ENCODE measurements at places on chromosomes 6 and 20.
A peak's percentile ranks its signal among the peaks of the same experiment; 100 is the strongest.

- no peak for DNase-seq
Measured at GRCh38 chr6:134309227-134309626, 8.7 kb downstream of the SGK1 start.

GRCh38 chr6:31575335-31575901 is at the start of gene TNF:
TSS of gene TNF (plus strand) at chr6:31575565. CDS start at chr6:31575742, 177 bp downstream.
- DNase-seq: peak; percentile 61

DNA sequence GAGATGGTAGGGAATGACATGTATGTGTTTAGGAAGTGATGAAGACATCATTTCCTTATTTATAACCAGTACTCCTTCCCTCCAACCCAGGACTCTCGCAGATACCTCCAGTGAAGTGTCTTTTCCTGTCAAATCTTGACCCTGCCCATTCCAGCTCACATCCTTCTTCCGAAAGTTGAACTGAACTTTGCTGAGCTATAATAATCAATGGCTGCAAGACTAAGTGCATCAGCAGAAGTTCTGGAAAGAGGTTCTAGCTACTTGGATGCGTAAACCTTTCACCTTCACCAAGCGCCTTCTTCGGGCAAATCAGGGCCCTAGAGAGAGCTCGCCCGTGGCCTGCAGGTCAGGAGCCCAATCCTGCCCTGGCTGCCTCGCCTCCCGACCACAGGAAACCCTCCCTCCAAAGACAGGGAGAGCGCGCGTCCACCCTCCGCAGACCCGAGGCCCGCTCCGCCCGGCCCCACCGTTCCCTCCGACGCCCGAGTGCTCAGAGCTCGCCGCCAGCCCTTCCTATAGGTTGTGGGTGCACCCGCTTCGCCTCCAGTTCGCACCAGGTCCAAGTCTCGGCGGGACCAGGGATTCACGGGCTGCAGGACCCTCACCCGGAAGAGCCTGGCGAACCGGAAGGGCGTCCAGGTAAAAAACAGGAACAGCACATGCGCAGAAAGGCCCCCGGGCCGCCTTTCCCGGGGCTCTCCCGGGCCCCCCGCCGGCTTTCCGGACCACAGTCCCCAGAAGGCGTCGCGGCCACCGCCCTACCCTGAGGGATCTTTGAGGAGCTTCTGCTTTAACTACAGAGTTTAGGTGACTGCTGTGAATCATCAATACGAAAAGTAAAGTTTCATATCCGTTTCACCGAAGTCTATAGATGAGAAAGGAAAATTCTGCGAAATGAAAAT is at the start of gene ZNF334:
TSS of gene ZNF334 (minus strand) at position 617 of the 902 bp plus-strand sequence. CDS start 1,457 bp downstream, outside the sequence.
- peak; percentile 40 for DNase-seq

DNA sequence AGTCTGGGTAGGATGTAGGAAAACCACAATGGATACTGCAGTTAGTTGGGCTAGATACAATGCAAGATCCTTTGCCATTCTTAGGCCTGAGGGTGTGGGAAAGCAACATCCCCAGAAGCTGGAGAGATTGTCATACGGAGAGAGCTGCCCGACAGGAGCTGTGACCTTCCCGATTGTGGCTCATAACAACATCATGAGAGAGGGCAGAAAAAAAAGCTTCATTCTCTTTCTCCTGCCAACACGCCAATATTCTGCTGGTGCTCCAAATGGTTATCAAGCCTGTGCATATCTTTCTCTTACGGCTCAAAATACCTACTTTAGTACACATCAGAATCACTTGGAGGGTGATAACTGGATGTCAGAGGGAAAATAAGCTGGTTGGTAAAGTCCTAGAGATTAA is 81.1 kb downstream of the IBTK start:
- DNase-seq: no peak
